Esophagus muscularis mucosa (tissue), 4 donors: ENCODE measurements at places on chromosomes 11 and 22.

DNA sequence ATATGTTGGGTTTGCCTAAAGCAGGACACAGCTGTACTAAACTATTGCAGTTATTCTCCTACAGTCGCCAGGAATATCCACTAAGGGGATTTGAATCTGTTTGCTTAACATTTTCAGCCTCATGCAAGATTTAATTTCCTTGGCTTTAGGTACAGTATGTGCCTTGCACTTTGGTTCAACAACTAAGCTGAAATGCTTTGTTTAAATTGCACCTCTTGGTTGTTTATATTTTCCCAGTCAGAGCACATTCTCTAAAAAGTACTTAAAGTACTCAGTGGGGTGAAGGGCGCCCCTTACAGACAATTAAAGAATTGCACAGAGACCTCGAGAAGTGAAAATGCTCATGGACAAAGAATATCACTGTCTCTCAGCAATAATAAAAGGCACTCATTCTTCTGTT lies 107.8 kb upstream of the MTNR1B start:
- no peak overlapping the region for H3K4me3 ChIP-seq
- no peak for DNase-seq
- no peaks in the 10 kb centered on the region for H3K4me1 ChIP-seq
- no peaks in the 10 kb centered on the region for H3K27me3 ChIP-seq
- H3K27ac ChIP-seq, result peak overlapping the region; percentile 67

- no peaks in the 10 kb centered on the region for H3K36me3 ChIP-seq
- H3K27ac ChIP-seq, result no peak overlapping the region
- no peaks in the 10 kb centered on the region for H3K27me3 ChIP-seq
These were observed 15.1 kb downstream of the FIBIN start for GRCh38 chr11:27008811-27009535.

- H3K4me3 ChIP-seq, result no peak overlapping the region
- H3K4me1 ChIP-seq, result no peaks in the 10 kb centered on the region
- peak; percentile 60 for DNase-seq
- no peaks in the 10 kb centered on the region for H3K27me3 ChIP-seq
These were observed 42.9 kb downstream of the AMPD3 start for GRCh38 chr11:10498022-10498400.

- DNase-seq, result no peak
- H3K4me3 ChIP-seq, result no peak overlapping the region
- no peak overlapping the region for H3K27ac ChIP-seq
- H3K27me3 ChIP-seq, result no peaks in the 10 kb centered on the region
- H3K36me3 ChIP-seq, result no peaks in the 10 kb centered on the region
- H3K4me1 ChIP-seq, result peaks cover 7% of the 10 kb centered on the region
These were observed 9.3 kb downstream of the MIF start for GRCh38 chr22:23903328-23903971.

DNA sequence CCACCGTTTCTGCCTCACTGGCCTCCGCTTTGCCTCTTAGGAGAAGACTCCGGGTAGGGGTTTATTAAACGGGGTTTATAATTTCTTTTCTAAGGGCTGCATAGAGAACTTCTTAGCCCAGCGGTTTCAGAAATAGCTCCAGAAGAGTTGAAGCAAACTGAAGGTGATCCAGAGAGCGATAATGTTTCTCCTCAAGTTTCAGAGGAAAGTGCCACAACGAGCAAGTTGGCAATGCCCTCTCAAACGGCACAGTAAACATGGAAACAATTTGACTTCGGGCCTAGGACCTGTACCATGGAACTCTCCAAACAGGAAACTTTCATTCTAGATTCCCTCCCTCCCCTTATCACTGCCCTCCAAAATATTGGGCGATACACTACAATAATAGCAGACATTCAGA lies 1.0 kb downstream of the ADSL start:
- peak overlapping the region; percentile 93 for H3K4me3 ChIP-seq
- peaks cover 31% of the 10 kb centered on the region for H3K36me3 ChIP-seq
- H3K27ac ChIP-seq, result peak overlapping the region; percentile 90
- H3K4me1 ChIP-seq, result peaks cover 20% of the 10 kb centered on the region

DNA sequence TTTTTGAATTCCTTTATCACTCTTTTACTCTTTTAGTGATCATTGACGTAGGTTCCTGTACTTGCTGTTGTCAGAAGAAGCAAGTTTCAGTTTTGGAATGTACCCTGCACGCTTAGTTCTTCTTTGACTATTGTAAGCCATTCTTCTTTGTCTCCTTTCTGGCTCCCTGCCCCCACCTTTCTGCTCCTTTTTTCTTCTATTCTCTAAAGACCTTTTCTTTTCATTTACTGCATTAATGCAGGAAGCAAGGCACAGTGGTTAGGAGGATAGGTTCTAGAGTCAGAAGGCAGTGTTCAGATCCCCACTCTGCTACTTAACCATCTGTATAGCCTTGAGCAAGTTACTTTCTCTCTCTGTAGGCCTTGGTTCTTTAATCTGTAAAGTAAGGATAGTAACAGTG lies 33.7 kb upstream of the RAG2 start:
- H3K4me1 ChIP-seq, result no peaks in the 10 kb centered on the region
- H3K27ac ChIP-seq, result no peak overlapping the region
- no peaks in the 10 kb centered on the region for H3K27me3 ChIP-seq
- no peak overlapping the region for H3K4me3 ChIP-seq

GRCh38 chr11:70872955-70873735 lies 379.2 kb downstream of the SHANK2 start:
- H3K36me3 ChIP-seq, result no peaks in the 10 kb centered on the region
- H3K4me1 ChIP-seq, result peaks cover 23% of the 10 kb centered on the region
- no peak overlapping the region for H3K27ac ChIP-seq
- no peaks in the 10 kb centered on the region for H3K27me3 ChIP-seq
- H3K4me3 ChIP-seq, result no peak overlapping the region

- peaks cover 38% of the 10 kb centered on the region for H3K4me1 ChIP-seq
- H3K4me3 ChIP-seq, result no peak overlapping the region
These were observed 3.9 kb downstream of the PRDM11 start for GRCh38 chr11:45150301-45150700.

DNA sequence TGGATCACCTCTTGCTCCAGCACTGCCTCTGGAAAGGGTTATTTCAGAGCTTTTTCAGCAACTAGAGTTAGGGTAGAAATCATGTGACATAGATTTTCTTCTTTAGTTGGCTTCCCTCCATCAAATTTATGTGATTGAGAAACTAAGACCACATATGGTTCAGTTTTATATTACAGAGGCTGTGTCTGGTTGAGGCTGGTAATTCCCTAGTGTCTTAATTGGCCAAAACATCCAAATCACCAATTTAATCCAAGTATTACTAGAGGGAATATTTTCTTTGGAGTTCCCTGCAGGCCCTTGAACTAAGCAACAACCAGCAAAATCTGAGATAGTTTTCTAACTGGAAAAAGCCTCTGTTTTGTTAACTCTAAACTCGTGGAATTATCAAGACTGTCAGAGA lies 136.3 kb downstream of the ARHGAP42 start:
- no peak overlapping the region for H3K27ac ChIP-seq
- H3K4me3 ChIP-seq, result no peak overlapping the region
- no peak for DNase-seq
